Right forelimb (tissue), 1 donor: ENCODE measurements at places on chromosomes 6 and 20.

GRCh38 chr6:140001005-140001404, 626.6 kb upstream of the CITED2 start:
- no peak for DNase-seq

DNA sequence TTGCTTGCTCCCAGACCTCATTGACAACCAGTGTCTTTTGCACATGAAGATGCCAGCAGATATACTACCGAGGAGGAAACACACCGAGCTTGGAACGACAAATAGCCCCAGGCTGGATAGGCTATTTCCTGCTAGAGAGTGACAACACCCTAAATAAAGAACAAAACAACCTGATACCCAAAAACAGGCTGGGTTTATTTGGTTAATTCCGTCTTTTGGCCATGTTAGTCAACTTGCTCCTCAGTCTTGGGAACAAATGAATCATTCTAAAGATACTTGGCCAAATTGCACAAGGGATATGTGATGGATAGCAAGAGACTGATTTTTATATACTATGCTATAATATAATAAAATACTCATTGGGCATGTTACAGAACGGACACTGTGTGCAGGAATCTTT, 11.5 kb upstream of the MUC22 start:
- no peak for DNase-seq

- DNase-seq = no peak
These were observed 118.1 kb downstream of the RWDD2A start for GRCh38 chr6:83311231-83311630.

DNA sequence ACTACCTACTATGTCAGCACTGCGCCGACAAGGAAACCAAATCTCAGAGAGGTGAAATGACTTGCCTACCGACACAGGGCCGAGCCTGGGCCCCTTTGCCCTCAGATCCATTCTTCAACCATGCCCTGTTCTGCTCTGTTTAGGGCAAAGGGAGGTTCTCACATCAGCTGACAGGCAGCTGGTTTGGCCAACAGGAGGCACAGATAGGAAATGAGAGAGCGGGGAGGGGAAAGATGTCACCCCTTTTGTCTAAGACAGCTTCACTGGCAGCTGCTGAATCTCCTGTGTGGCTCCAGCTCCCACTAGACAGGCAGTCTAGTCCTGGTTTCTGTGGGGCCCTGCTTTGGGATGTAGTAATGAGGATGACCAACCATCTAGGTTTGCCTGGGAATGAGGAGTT, 158.7 kb downstream of the TMEM200A start:
- no peak for DNase-seq

DNA sequence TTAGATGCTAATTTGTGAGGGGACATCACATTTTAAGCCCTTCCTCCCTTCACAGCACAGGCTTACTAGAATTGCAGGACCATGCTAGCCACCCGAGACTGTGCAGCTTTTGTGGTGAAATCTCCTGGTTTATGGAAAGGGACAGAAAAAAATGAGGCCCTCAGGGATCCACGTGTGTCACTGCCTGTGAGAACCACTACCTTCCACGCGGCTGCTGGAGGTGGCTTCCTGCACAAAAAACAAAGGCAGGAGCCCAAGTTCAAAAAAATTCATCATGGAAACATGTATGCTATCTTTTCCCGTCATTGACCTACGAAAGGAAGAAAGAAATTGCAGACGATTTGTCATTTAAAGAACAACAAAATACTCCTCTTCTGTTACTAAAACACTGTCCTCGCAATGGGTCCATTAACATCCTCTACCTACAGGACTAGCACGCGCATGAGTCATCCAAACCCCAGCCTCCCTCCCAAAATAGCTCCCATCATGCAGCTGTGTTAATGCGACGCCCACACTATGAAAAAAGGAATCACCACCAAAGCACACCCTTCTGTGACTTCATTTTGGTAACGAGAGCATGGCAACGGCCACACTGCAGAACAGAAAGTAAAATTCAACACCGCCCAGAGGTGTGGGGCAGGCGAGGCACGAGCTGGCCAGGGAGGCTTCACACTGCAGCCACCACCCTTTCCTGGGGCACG, 45.7 kb downstream of the RAMACL start:
- DNase-seq = no peak

DNA sequence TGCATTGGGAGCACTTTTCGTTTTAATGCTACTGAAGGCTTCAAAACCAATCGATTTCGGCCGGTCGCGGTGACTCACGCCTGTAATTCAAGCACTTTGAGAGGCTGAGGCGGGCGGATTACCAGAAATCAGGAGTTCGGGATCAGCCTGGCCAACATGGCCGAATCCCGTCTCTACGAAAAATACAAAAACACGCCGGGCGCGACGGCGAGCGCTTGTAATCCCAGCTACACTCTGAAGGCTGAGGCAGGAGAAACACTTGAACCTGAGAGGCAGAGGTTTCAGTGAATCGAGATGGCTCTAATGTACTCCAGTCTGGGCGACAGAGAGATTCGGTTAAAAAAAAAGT, 58.4 kb downstream of the TRIM38 start:
- DNase-seq = peak; percentile 83

DNA sequence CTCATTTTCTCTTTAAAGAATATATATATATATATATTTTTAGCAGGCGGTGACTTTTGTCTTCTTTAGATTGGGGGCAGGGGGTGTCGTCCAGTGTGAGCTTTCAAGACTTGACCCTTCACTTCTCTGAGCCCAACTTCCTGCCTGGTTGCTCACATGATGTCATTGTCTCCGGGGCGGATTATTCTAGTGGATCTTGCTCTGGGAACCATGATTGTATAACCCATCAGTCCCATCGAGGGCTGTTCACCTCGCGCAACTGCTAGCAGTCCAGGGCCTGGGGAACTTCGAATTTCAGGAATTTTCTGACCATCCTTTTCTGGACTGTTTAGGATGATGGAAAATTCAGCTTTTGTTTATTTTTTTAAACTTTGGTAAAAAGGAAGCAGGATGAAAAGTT, 1.0 kb downstream of the IGF2R start:
- peak; percentile 68 for DNase-seq

DNA sequence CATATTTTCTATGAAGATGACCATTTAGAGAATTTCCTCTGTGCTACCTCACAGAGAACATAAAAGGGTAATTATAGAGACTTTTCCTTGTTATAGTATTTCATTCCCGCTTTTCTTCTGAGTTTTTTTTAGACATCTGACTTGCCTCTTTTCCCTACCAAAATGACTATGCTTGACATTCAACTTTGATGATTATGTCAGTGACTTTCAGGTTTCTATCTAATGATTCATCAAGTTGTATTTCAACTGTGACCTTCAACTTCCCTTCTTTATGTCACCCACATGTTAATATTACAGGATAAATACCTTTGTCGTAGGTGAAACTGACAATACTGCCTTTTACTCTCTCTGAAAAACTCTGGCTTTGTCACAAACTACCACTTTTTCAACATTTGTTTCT, 95.3 kb downstream of the MLIP start:
- no peak for DNase-seq

DNA sequence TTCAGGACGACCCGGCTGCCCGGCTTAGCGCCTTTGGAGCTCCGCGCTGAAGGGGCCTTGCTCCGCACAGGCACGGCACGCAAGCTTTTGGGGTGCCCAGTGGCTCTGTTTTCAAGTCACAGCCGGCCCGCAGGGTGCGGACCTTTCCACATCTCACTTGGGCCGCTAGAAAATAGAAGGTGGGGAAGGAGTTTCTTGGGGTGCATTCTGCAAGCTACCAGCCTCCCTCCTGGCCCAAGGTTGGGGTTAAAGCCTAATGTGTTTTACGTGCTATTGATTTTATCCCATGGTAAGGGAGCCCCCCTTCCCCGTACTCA, 561 bp downstream of the KAT14 start:
- DNase-seq = no peak

DNA sequence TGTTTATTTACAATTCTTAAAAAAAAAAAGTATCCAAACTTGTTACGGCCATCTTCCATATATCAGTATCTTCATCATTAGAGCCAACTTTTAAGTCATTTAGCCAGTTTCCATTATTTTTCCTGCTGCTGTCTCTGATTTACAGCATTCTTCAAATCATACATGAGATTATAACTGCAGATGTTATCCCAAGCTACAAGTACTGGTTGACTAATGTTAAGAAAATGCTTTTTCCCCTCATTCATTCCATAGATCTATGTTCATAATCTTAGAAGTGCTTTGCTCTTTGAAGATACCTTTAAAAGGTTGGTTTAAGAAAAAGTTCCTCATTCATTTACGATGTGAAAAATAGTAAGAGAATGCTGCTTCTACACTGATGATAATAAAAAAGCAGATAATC, 158.7 kb downstream of the RNGTT start:
- no peak for DNase-seq

DNA sequence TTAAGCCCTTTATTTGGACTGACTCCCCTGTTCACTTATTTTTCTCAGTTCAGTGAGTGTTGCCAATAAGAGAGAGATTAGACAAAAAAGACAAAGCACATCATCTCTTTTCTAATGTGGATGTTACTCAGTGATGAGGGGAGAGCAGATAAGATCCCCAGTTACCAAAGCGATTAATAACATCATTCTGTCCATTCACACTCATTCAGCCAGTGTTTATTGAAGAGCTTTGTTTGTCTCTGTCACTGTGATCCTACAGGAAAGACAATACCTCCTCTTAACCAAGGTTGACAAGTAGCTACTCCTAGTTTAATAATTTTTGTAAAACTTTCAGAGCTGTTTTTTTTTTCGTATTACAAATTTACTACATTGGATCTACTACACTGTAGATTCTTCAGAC, 163.0 kb downstream of the EYA4 start:
- no peak for DNase-seq

GRCh38 chr6:15804164-15805154, 141.6 kb upstream of the DTNBP1 start:
- DNase-seq = no peak

DNA sequence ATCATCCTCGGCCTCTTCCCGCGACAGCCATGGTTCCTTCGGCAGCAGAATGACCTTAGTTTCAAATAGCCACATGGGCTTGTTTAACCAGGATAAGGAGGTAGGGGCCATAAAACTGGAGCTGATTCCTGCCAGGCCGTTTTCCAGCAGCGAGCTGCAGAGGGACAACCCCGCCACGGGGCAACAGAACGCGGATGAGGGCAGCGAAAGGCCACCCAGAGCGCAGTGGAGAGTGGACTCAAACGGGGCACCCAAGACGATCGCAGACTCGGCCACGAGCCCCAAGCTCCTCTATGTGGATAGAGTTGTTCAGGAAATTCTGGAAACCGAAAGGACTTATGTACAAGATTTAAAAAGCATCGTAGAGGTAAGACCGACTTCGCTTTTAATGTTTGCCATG, 131.8 kb upstream of the MTHFD1L start:
- no peak for DNase-seq

- DNase-seq = no peak
These were observed 83.0 kb upstream of the ELOVL5 start for GRCh38 chr6:53431704-53432103.

- no peak for DNase-seq
These were observed 32.7 kb downstream of the FAM50B start for GRCh38 chr6:3881711-3882421.

DNA sequence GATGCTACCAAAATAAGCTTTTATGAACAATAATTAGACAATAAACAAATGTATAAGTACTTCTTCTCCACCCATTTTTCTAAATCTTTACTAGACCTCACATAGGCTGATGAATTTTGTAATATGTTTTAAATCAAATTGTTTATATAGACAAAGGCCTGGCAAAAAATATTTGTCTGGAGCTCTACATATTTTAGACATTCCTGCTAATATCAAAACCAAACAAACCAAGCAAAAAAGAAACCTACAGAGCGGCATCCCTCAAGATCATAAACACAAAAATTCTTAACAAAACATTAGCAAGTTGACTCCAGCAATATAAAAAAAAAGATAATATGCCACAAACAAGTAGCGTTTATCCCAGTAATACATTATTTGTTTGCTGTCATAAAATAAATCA, 87.2 kb downstream of the ADAT2 start:
- DNase-seq = no peak

DNA sequence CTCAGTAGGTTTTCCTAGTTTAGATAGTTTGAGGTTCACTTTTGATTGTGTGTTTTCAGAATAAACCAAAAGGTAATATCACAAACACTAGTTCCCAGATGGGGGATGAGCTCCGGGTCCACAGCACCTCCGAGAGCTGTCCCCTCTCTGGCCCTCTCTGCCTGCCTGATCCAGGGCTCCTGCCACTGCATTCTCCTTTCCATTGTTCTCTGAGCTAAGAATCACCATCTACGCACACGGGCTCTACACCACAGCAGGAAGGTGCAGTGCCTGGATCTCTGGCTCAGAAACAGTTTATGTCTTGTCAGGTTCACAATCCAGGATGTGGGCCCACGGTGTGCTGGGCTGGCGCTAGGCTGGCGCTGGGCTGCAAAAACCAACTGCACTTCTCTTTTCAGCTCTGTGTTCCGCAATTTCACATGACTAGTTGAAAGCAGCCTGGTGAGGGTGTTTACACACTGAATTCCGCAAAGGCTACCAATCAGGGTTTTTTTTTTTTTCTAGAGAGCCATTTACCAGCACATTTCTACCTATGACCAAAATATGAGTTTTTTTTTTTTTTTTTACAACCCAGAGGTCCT, 167.5 kb downstream of the SOD2 start:
- no peak for DNase-seq

- DNase-seq = no peak
These were observed 709 bp downstream of the PPP1R16B start for GRCh38 chr20:38805958-38806854.

DNA sequence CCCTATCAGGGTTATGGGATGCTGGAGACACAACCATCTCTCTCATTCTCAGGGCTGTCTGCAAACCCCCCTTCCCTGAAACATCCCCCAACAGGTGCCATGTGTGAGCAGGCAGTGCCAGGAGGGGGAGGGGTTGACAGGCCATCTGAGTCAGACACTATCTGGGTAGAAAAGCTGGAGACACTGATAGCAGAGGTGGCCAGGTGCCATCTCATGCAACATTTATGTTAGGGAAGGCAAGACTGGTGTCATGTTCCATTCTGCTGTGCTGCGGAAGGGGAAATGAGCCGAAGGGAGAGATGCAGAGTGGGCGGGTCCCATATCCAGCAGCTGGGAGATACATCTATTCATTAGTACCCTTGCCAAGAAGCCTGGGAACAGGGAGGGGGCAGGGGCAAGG, 3.5 kb downstream of the LHFPL5 start:
- no peak for DNase-seq
